ENCODE measurements at places on chromosomes 11 and 22.

- DNase-seq = no peak
Observed at GRCh38 chr11:2588809-2589537, 110.8 kb downstream of the KCNQ1OT1 start.

DNA sequence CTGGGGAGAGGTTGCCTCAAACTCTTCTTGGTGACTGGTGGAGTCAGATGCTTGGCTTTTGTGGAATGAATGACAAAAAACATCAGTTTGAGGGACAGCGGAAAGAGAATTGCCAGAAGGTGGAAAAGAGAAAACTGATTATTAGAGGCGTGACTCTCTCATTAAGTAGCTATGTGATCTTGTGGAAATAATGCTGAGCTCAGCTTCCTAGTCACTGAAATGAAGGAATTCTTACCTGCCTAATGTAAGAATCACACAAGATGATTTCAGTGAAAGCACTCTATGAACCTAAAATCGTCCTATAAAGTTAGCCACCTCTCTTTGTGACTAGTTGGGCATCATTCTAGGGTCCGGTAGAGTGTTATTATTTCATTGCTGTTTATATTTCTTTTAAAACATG, 498.8 kb downstream of the TMEM135 start:
- DNase-seq = no peak

DNA sequence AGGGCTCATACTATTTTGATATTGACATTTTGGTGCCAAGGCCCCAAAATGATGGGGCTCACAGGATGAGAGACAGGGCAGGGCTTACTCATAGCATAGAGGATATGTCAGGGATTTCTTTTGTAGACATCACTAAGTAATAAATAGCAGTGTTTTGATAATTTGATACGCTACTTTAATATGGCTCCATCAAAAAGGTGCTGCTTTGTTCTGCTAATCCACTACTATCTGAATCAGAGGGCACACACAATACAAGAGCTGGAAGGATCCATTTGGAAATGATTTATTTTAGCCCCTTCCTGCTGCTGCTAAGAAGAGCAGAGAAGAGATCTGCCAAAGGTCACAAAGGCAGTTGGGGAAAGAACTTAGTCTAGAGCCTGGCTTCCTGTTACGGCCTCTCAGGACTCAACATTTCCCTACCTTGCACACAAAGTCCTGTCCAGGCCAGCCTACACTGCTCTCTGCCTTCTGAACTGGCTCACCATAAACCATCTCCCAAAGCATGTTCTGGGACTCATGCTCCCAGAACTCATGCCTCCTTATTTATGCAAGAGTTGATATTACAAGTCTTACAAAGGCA, 261.3 kb upstream of the ARHGAP20 start:
- no peak for DNase-seq

DNA sequence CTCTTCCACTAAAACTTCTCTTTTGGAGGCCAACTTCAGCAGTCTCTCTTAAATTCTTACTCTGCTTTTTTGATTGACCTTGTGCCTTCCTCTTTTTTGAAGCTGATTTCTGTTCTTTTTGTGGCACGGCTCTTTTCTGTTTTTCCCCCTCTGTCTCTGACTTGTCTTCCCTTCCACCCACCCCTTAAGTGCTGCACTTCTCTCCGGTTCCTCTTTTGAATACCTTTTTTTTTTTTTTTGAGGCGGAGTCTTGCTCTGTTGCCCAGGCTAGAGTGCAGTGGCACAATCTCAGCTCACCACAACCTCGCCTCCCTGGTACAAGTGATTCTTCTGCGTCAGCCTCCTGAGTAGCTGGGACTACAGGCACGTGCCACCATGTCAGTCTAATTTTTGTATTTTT, 211.9 kb downstream of the BLID start:
- DNase-seq = no peak

DNA sequence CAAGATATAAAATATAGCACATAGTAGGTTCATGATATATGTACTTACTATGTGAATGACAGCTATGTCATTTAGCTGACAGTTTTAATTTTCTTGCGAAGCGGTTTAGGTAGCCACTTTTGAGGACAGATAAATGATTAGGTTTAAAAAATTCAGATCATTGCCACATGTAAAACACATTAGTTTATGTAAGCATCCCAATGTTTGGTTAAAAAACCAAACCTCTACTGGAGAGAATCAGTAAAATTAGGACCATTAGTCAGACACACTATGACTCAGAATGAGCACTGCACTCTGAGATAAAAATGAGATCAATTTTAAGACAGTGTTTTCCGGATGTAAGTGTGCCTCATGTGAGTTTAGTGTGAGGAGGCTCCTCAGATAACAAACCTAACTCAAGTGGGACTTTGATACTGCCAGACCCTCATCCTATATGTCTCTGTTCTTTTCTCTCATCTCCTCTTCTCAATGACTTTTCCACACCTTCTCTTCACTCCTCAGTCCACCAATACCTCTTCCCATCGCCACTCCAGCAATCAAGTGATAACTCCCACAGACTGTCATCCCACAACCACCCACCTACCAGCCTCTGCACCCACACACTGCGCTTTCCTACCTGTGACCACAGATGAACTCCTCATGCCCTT, 6.8 kb upstream of the OR2AT4 start:
- no peak for DNase-seq

GRCh38 chr11:100632941-100633452, 54.1 kb upstream of the ARHGAP42 start:
- DNase-seq = no peak

- DNase-seq = no peak
Observed at GRCh38 chr11:19725379-19726079, 12.9 kb downstream of the NAV2 start.

GRCh38 chr11:116176484-116177005, 596.2 kb downstream of the BUD13 start:
- no peak for DNase-seq

- no peak for DNase-seq
Observed at GRCh38 chr11:35927104-35927503, 16.8 kb upstream of the LDLRAD3 start.

DNA sequence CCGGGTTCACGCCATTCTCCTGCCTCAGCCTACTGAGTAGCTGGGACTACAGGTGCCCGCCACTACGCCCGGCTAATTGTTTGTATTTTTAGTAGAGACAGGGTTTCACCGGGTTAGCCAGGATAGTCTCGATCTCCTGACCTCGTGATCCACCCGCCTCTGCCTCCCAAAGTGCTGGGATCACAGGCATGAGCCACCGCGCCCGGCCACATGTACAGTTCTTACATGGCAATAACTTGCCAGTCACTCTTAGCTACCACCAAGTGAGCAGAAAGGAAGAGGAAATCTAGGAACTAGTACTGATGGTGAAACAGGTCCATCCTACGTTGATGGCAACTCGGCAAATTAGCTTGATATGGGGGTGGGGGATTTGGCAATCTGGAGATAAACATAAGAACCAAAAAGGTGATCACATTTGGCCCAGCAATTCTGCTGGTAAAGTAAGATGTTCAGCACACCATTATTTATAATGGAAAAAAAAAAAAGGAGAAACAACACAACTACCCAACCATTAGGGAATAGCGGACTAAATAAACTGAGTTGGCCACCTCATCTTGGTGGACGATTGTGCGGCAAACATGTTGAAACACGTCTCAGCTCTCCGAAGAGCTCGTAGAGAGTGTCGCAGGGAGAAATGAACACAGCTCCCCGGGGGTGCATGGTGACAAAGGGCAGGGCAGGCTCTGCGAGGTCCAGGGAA, 5.3 kb downstream of the NLRP6 start:
- DNase-seq = no peak

DNA sequence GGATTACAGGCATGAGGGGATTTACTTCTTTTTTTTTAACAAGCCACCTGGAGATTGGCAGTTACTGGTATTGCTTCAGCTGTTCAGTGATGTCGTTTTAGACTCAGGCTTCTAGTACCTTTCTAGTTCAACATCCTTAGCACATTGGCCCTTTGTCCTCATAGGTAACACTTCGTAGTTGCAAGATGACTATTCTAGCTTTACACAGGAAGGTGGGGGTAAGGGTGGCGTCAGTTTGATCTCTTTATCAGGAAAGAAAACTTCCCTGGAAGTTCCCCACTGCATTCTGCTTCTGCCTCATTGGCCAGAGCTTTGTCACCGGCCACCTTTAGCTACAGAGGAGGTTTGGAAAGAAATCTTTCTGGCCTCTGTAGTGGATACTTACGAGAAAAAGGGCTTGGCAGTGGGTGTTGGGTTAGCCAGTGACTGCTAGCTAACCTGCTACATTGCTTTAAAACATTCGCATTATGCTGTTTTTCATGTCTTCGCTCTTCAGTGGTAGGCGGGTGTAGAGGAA, 40.7 kb downstream of the SFI1 start:
- DNase-seq = no peak

- DNase-seq = no peak
Observed at GRCh38 chr11:61011950-61012736, 40.7 kb downstream of the CD6 start.

- no peak for DNase-seq
Observed at GRCh38 chr11:103936059-103936458, 100.4 kb upstream of the DDI1 start.

Data from cortex of kidney (tissue), 1 donor.